Cerebellar nuclear complex (tissue), 1 donor: ENCODE measurements at places on chromosomes 4 and X.

GRCh38 chrX:103932133-103932532 is 30.3 kb upstream of the TMSB15B start:
- DNase-seq = no peak

- no peak for DNase-seq
These were observed 89.5 kb downstream of the UGT8 start for GRCh38 chr4:114688059-114688458.

GRCh38 chrX:65745992-65746391 is 78.5 kb downstream of the MSN start:
- DNase-seq = no peak

GRCh38 chr4:184514121-184514988 is 40.0 kb upstream of the IRF2 start:
- no peak for DNase-seq

DNA sequence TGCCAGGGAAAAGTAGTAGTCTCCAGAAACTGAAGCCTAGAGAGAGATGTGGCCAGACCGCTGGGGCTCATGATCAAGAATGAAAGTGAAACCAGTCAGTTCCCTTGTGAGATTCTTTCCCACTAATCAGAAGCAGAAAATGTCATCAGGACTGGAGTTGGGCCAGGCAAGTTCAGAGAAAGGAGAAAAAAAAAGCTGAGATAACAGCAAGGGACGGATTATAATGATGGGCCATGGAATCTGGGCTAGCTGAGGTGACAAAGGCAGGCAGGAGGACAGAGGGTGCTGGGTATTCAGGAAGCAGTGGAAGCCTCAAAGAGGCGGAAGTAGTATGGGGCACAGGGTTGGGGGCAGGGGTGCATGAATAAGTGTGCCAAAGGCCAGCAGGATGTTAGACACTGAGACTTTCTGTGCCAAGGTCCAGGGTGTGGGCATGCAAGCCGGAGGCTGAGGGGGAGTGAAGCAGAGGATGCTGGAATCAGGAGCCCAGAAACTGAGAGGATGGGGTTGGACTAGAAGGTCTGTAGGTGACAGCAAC is 2.5 kb downstream of the CXorf38 start:
- no peak for DNase-seq

GRCh38 chr4:171430495-171430894 is 382.7 kb upstream of the GALNTL6 start:
- no peak for DNase-seq

GRCh38 chr4:26105815-26106699 is 192.0 kb downstream of the SMIM20 start:
- DNase-seq = no peak

GRCh38 chr4:99410075-99410474 is 25.1 kb downstream of the ADH7 start:
- DNase-seq = no peak

GRCh38 chr4:186485561-186486062 is 69.8 kb downstream of the MTNR1A start:
- DNase-seq = no peak

DNA sequence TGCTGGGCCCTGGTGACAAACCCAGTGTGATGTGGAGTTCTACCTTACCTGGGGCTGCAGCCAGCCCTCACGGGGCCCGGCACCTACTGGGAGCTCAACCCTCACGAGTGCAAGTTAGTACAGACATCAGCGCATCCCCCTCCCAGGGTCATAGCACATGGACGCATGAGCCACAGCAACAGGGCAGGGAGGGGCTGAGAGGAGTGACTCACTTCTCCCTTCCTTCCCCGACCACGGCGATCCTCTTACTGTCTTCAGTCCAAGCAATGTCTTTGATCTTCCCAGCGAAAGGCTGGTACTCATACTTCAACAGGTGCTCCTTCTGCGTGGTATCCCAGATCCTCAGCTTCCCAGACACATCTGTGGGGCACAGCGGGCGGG is 17.8 kb downstream of the WDR1 start:
- no peak for DNase-seq

DNA sequence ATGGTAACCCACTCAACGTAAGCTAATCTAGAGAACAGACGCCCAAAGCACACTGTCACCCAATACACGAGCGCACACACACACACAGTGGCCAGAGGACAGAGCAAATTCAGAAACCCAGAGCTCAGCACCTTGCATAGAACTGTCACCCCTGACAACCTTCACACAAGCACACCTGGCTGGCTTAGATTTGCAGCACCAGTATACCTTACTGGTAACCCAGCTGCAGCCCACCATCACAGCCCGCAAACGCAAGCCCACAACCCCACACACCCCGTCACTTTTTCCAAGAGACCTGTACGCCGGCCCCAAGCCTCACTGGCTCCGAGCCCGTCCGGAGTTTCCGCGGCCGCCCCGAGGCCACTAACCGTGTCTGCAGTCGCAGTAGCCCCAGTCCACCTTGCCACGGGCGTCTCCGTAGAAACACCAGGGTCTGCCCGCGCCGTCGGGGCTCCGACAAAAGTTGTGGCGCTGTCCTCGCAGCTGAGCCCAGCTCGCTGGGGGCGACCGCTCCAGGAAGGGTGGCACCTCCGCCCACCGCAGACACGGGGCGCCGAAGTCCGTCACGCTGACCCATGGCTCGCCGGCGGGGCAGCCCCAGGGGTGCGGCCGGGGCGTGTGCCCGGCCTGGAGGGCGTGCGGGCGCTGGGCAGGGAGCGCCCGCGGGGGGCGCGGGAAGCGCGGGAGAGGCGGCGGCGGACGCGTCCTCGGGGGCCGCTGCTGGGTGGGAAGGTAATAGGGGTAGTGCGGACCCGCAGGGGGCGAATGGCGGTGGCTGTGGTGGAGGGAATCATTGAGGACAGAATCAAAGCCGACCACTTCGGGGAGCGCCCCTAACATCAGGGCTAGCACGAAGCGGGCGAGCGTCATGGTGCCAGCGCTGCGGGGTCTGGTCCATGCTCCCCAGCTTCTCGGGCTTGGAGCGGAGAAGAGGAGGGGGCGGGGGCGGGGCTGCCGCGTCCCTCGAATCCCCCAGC is 664 bp downstream of the PRSS12 start:
- no peak for DNase-seq

GRCh38 chrX:138082896-138083295 is 517.0 kb downstream of the ZIC3 start:
- no peak for DNase-seq

GRCh38 chrX:17706676-17707075 is 30.6 kb upstream of the SCML1 start:
- no peak for DNase-seq

DNA sequence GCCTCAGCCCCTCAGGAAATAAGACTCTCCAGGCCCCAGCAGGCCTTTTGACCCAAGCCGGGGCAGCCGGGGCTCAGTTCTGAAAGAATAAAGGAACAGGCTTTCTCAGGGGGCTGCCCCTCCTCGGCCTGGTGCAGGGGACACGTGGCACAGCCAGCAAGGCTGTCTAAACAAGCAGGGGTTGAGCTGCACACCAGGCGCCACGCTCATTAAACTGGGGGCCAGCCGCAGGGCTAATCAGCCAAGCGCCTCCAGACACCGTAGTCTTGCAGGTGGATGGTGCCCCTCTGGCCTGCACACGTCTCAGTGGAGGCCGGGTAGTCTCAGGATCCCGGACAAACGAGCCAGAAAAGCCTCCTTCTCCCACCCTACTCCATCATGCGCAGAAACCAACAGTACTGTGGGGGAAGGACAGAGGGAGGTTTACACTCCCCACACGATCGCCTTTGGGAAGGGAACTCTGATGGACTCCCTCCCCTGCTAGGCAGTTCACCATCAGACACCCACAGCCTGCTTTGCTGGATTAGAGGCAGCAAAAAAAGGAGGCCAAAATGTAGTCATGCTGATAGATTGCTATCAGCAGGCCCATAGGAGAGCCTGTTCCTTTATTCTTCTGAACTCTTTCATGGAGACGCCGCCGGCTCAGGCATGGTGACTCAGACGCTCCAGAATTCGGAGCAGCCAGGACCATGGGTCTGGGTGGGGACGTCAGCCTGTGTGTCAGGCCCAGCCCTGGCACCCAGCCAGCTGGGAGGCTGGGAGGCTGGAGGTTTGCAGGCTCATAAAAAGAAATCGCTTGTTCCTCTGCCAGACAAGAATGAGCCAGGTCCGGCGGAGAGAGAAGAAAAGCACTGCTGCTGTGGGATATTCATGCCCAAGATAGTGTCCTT is 342.4 kb downstream of the BCOR start:
- no peak for DNase-seq

- no peak for DNase-seq
These were observed 116.1 kb upstream of the ZNF827 start for GRCh38 chr4:146054676-146055075.

- DNase-seq = no peak
These were observed 72.1 kb downstream of the HTRA3 start for GRCh38 chr4:8341691-8342090.

- no peak for DNase-seq
These were observed 65.0 kb downstream of the PHEX start for GRCh38 chrX:22097012-22097694.

- no peak for DNase-seq
These were observed 608.6 kb upstream of the AADAT start for GRCh38 chr4:170698334-170698733.

- DNase-seq = no peak
These were observed 118.4 kb downstream of the COX18 start for GRCh38 chr4:72951147-72951546.

- DNase-seq = no peak
These were observed 29.2 kb downstream of the SEC24B start for GRCh38 chr4:109462802-109463201.

- DNase-seq = no peak
These were observed 17.8 kb downstream of the PLCXD1 start for GRCh38 chrX:298993-299392.

GRCh38 chr4:123206016-123206415 is 190.6 kb upstream of the SPRY1 start:
- DNase-seq = no peak

DNA sequence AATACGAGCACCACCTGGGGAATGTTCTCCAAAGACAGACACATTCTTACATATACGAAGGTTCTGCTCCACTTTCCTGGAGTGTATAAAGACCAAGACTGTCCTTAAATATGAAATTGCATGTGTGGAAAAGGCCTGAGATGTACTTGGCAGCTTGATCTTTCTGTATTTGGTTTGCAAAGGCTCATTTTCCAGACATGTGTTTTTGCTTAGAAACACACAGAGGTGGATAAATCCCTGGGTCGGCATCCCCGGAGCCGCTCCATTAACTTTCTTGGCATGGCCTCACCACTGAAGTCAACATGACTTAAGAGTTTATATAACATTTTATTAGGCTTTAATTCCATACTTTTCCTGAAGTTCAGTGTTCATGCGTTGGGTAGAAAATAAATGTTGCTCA is 239.4 kb downstream of the LDB2 start:
- DNase-seq = no peak

DNA sequence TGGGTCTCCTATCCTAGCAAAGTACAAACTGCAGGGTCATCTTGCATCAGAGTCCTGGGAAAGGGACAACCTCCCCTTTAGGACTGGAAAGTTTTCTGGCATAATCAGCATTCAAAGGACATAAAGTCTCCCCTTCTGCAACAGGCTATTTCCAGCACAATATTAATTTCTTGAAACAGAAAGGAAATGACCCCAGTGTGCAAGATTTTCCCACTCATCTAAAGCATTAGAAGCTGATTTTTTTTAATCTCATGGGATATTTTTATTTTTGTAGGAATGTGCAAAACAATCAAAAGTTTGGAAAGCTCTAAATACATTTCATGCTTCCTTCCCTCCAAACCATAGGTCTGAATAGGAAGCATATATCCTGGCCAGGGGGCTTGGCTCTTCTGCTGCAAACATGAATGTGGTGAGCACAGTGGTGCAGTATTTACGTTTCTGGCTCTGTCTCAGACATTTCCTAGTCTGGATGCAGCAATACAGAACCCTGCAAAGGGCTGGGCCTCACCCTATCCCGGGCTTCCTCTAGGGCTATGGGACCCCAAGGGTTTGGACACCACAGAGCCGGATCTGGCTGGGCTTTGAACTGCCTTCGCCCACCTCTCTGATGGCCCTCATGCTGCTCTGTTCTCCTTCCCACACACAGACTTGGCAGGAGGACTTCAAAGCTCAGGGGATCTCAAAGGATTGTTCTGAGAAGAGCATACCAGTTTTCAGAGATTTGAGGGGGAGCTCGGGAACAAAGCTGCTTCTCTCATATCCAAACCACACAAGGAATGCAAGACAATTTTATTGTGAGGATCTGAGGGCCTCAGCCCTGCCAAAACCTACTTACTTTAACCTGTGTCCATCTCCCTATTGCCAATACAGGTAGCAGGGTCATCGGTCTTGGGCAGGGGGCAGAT is 64.9 kb downstream of the POLR2B start:
- no peak for DNase-seq

- DNase-seq = no peak
These were observed 51.5 kb upstream of the TRIM2 start for GRCh38 chr4:153152501-153153338.

DNA sequence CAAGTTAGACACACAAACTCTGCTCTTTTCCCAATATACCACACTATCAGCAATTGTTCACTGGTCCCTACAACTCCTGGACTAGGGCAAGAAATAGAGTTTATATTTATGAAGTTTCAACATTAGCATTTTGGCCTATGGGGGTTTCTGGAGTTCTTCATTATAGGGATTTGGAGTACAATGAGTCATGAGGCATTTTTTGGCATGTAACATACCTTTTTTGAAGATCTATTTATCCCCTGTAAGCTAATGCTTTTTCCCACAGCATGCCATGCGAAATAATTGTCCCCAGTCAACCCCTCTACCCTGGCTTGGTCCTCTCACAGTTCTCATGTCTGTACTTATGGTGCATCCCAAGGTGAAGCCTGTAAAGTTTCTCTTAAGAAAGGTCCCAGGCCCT is 36.7 kb upstream of the EDA2R start:
- no peak for DNase-seq

GRCh38 chrX:48683411-48683982 is at the start of gene WAS:
TSS of gene WAS (plus strand) at chrX:48683799. CDS start at chrX:48683854, 55 bp downstream.
- no peak for DNase-seq

- DNase-seq = no peak
These were observed 64.0 kb downstream of the MID1 start for GRCh38 chrX:10556405-10556804.

GRCh38 chrX:151609222-151609621 is 45.7 kb downstream of the PASD1 start:
- no peak for DNase-seq

- no peak for DNase-seq
These were observed 240.9 kb downstream of the AR start for GRCh38 chrX:67784712-67785111.

- no peak for DNase-seq
These were observed 325.0 kb downstream of the PDHA2 start for GRCh38 chr4:96164814-96165351.

DNA sequence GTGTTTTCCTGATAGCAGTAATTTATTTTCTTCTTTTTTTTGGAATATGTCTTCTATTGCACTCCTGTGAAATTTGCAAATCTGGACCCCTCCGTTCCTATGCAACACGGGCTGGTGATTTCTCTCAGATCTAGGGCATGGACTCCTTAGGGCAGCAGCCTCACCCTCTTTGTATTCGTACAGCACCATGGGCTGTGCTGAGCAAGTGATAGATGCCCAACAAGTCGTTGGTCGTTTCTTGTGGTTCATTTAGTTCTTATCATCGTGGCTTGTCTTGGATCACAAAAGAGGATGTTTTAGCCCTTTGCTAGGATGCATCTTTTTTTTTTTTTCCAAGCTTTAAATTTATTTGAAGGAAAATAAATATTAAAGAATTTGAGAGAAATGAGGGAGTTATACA is 82.1 kb downstream of the ARHGAP10 start:
- no peak for DNase-seq

GRCh38 chr4:26319949-26320537 is 771 bp upstream of the RBPJ start:
- no peak for DNase-seq
